ENCODE measurements at places on chromosomes 1 and 21.

GRCh38 chr1:235951661-235952060 is 85.0 kb upstream of the LYST start:
- no peak for DNase-seq

DNA sequence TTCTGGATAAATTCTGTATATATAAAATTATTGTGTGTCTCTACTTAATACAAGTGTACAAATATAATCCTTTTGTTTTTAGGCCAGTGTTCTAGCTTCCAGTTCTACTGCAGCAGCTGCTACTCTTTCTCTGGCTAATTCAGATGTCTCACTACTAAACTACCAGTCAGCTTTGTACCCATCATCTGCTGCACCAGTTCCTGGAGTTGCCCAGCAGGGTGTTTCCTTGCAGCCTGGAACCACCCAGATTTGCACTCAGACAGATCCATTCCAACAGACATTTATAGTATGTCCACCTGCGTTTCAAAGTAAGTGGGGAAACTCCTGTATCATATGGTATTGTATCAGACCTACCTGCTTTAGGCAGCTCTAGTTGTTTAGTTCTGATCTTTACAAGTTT is 21.3 kb upstream of the OLFML3 start:
- no peak for DNase-seq

DNA sequence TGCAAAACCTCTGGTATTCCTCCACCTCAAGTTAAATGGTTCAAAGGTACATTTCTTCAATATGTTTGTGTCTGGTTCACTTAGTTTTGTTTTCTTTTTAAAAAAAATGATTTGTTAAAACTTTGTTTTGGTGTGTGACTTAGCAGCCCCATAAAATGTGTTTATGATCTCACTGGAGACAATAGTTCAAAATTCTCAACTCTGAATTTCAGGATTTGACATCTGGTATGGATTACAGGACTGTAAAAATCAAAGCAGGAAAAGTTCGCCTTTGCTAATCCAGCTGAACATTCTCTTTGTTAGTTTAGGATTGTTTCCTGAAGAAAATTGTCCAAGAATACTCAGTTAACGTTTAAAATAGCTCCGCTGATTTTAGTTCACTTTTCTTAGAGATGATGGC is 231.7 kb downstream of the HMCN1 start:
- DNase-seq, result no peak

GRCh38 chr1:35210321-35211119 is 17.6 kb upstream of the SFPQ start:
- DNase-seq, result no peak

GRCh38 chr1:205391386-205391785 is 30.5 kb downstream of the LEMD1 start:
- DNase-seq, result no peak

- no peak for DNase-seq
Measured at GRCh38 chr1:212101735-212102134, 66.2 kb downstream of the DTL start.

- DNase-seq, result no peak
Measured at GRCh38 chr1:232057217-232057895, 430.8 kb downstream of the DISC1 start.

- no peak for DNase-seq
Measured at GRCh38 chr1:54124906-54125305, 27.9 kb downstream of the CDCP2 start.

DNA sequence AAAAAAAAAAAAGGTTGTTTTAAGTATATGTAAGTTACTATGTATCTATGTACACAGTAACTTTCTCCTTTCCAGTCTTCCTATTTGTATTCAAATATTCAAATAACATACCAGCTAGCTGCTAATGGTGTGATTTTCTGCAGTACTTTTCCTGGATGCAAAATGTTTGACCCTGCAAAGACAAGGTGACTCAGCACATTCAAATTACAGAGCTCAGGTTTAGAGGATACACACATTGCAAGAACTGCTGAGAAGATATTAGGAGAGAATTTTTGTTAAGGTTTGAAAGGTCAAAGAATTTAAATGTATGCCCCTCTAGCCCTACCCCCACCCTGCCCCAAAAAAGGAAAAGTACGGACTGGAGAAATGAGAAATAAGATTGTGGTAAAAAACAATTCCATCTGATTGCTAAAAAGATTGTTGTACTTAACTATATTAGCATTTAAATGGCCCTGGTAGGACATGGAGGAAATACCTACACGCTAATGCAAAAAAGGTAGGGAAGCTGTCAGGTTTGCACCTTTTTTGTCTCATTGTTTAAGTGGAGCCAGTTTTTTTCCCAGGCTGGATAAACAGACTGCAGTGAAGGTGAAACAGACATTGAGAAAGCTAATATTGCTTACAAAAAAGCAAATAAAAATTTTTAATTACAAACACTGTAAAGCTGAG is 45.6 kb downstream of the ZNF281 start:
- DNase-seq, result peak; percentile 43

GRCh38 chr1:93593854-93594602 is 87.6 kb downstream of the BCAR3 start:
- DNase-seq, result no peak

- no peak for DNase-seq
Measured at GRCh38 chr1:157113631-157114030, 14.0 kb upstream of the ETV3L start.

GRCh38 chr21:42596657-42597056 is 56.8 kb upstream of the PDE9A start:
- no peak for DNase-seq

- DNase-seq, result no peak
Measured at GRCh38 chr1:35453031-35453430, 104.2 kb downstream of the KIAA0319L start.

GRCh38 chr1:17287130-17287776 is 20.7 kb upstream of the PADI4 start:
- peak; percentile 61 for DNase-seq

GRCh38 chr1:58204284-58204683 is 342.2 kb downstream of the OMA1 start:
- DNase-seq, result no peak

Measured in fibroblast of lung (primary cell).